Fibroblast of pulmonary artery (primary cell): ENCODE measurements at places on chromosomes 7 and 10.

DNA sequence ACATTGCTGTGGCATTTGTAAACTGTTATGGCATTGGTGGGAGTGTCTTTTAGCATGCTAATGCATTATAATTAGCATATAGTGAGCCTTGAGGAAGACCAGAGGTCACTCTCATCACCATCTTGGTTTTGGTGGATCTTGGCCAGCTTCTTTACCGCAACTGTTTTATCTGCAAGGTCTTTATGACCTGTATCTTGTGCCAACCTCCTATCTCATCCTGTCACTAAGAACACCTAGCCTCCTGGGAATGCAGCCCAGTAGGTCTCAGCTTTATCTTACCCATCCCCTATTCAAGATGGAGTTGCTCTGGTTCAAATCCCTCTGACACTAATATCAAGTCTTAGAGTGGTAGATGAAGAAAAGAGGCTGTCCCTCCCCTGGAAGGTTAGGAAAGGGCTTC is 506.2 kb downstream of the GALNT17 start:
- DNase-seq, result no peak

GRCh38 chr7:156158693-156159092 is 346.4 kb upstream of the SHH start:
- DNase-seq, result no peak

- DNase-seq, result no peak
Measured at GRCh38 chr7:5532536-5533335, 109.1 kb upstream of the TNRC18 start.

GRCh38 chr7:101814991-101815825 is 2.2 kb upstream of the CUX1 start:
- no peak for DNase-seq

DNA sequence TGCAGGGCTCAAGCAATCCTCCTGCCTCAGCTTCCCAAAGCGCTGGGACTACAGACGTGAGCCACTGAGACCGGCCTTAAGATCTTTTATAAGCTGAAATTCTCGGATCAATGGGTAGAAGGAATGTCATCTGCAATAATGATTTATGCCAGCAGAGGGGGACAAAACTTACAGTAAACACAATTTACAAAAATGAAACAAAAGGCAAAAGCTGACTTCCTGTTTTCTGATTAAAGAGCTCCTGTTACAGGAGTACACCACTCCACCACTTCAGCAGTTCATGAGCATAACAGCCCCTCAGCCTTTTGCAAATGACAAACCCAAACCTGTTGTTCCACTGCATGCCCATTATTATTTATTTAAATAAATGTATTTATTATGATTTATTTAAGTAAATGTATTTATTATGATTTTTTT is 88.5 kb upstream of the ATP6V0A4 start:
- DNase-seq, result peak; percentile 85

- no peak for DNase-seq
Measured at GRCh38 chr7:40711706-40712105, 576.9 kb downstream of the SUGCT start.
